ENCODE measurements at places on chromosomes 6 and 20.

GRCh38 chr6:16712255-16712930 is 48.9 kb downstream of the ATXN1 start:
- no peak for DNase-seq

GRCh38 chr6:53910834-53911233 is 116.0 kb downstream of the LRRC1 start:
- DNase-seq: no peak

DNA sequence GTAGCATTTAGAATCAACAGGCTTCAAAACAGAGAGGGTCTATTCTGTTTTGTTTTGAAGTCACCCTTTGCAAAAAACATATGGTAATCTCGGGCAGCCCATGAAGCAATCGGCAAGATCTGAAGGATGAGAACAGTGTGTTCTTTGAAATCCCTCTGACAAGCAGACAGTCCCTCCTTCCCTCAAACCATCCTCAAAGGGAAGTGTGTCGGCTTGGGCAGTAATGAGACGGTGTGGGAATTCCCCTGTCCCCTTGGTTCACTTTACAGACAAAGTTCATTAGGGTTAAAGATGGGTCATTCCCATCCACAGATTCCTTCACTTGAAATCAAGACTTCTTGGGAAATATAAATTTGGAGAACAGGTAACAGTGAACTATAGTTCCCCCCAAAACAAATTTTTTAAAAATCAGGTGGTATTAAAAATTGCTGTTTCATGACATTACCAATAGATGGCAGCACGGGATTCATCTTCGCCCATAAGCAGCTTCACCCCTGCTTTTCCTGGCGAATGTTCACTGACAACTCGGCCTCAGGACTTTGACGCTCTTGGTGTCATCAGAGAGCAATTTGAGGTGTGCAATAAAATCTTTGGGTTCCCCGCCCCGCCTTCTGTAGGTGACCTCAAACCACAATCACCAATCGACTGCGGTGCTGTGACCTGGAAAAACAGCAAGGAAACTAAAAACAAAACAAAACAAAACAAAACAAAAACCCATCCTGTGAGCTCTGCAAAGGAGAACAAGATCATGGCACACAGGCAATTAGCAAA is 159.3 kb upstream of the TNFAIP3 start:
- peak; percentile 79 for DNase-seq

GRCh38 chr6:30543821-30544220 is 12.5 kb downstream of the GNL1 start:
- DNase-seq: no peak

DNA sequence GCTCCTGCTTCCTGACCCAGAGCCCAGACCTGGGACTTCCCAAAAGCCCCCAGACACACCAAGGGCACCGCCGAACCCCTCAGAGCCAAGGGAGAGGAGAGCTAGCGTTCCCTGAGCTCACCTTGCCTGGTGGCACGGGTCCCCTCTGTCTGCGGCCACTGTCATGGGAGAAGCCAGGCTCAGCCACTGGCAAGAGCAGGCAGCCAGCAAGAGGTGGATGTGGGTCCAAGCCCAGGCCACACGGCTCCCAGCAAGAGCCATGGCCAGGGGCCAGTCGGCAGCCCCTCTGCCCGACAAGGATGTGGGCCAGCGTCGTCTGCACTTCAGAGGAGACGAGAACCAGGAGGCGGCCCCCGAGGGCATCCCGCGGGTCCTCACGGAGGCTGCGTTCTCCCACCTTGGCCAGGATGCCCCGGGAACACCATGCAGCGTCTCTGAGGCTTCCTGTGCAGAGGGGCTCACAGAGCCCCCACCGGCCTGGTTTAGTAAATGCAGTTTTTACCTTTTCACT is 2.2 kb upstream of the PPDPF start:
- no peak for DNase-seq

GRCh38 chr6:160462551-160463109 is 114.5 kb downstream of the SLC22A3 start:
- peak; percentile 89 for DNase-seq

GRCh38 chr6:20877008-20877937 is 343.0 kb downstream of the CDKAL1 start:
- DNase-seq: peak; percentile 89

DNA sequence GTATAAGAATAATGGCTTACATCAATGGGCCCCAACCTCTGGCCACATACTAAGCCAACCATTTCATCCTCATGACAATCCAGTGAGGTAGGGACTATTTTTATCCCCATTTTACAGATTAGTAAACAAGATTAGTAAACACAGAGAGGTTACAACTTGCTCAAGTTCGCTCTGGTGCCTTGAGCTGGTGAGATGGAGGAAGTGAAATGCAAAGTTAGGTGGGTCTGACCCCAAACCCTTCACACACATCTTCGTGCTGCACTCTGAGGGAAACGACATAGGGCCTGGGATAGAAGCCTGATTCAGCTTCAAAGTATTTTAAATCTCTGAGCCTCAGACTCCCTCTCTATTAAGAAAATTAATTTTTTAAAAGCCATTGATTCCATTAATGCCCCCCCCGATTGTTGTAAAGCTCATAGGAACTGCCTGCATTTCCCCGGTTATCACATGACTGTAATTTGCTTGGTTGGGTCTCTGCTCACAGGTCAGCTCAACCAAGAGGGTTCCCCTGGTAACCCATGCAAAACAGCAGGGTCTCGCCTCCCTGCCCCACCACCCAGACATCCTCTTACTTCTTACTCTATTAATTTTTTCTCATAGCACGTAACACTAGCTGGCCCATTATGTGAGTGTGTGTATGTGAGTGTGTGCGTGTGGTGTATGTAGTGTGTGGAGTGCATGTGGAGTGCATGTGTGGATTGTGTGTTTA is 221.2 kb downstream of the MAFB start:
- DNase-seq: no peak

DNA sequence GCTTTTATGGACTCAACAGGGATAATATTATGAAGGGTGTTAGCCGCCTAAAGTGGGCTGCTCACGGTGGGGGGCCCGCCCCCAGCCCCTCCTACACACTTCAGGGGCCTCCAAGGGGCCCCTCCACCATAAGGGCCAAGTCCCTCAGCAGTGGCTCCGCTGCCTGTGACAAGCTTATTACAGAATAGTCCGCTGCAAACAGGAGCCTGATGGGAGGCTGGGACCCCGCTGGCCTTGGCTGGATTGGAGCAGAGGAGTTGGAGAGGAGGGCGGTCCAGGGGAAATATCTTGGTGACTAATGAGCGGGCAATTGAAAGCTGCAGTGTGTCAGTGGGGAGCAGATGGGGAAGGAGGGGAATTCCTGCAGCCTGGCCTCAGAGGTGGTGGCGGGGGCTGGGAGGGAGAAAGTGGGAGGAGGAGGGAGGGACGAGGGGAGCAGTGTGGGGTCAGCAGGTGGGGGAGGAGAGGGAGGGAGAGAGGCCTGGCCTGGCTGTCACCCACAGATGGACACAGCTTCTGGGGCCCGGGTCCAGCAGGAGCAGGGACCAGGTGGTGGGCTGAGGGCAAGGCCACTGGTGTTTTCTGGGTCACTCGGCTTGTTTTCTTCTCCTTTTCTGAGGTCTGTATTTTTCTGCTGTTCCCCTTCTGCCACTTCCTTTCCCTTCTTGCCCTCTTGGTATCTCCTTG is 57.6 kb upstream of the FOXP4 start:
- peak; percentile 89 for DNase-seq

DNA sequence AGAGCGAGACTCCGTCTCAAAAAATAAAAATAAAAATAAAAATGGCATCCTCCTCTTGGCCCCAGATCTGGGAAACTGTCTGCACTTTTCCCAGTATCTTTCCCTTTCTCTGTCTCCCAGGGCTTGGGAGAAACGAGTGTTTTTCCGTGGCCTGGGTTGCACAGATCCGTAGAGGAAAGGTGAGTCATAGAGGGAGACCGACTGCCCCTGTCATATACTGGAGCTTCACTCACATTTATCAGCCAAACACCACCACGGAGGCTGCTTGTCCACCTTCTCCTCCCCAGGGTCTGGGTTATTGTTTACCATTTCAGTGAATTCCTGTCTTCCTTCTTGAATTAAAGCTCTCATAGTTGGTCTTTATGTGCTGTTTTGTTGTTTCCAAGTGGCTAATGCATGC is 31.9 kb upstream of the EIF2S2 start:
- DNase-seq: no peak

- peak; percentile 60 for DNase-seq
Observed at GRCh38 chr20:59082077-59082740, 39.6 kb upstream of the PRELID3B start.

DNA sequence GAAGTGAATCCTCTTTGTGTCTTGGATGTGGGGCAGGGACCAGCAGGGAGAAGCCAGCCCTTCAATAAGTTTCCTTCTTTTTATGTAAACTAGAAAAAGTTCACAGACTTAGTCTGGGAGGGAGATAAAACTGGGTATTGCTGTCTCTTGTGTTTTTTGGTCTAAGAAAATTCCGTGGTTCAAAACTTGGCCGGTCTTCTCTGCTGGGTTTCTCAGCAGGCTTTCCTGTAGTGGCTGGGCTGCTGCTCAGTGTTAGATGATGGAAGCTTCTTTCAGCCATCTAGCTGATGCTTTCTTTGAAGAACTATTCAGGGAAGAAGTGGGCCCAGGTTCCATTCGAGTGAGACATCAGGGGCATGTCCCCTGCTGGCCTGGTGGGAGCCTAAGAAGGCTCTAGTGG is 70.7 kb upstream of the SCP2D1 start:
- peak; percentile 7 for DNase-seq

GRCh38 chr6:162907876-162908481 is 180.2 kb downstream of the PACRG start:
- peak; percentile 25 for DNase-seq

- no peak for DNase-seq
Observed at GRCh38 chr6:111615916-111616612, 10.4 kb upstream of the TRAF3IP2 start.

- no peak for DNase-seq
Observed at GRCh38 chr20:32184961-32185603, 22.5 kb downstream of the PLAGL2 start.

- DNase-seq: peak; percentile 22
Observed at GRCh38 chr6:109165392-109165974, 70.2 kb downstream of the CEP57L1 start.

DNA sequence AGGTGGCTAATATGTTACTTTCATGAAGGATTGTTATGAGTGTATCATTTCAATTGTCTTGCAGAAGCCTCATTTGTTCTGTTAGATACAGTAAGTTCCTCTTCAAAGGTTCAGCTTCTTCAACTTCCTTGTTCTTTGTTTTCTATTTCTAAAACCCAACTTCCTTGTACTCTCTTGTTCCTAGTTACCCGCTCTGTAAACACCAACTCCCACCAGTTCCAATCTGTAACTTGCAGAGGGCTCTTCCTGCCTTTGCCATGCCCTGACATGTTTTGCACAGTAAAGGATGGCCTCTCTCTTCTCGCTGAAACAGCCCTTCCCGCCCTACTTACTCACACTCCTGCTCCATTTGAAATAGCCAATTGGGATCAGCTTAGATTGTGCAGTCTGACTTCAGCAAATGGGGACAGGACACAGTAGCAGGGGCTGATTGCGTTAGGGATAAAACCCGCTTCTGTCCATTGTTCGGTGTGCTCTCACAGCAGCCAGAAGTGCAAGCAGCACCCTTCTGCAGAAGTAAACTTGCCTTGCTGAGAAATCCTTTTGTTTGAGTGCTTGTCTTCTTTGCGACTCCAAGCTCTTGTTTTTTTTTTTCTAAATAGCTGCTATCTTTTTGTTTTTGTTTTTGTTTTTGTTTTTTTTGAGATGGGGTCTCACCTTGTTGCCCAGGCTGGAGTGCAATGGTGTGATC is 45.9 kb upstream of the POU5F1 start:
- no peak for DNase-seq

- peak; percentile 88 for DNase-seq
Observed at GRCh38 chr6:39432330-39433025, 110.0 kb upstream of the KCNK16 start.

Data from fibroblast of skin of right quadriceps (primary cell).